Mesothelial cell of epicardium (in vitro differentiated cells): ENCODE measurements at places on chromosomes 12 and 14.

GRCh38 chr14:78721756-78722480 lies 551.7 kb downstream of the NRXN3 start:
- DNase-seq = no peak

DNA sequence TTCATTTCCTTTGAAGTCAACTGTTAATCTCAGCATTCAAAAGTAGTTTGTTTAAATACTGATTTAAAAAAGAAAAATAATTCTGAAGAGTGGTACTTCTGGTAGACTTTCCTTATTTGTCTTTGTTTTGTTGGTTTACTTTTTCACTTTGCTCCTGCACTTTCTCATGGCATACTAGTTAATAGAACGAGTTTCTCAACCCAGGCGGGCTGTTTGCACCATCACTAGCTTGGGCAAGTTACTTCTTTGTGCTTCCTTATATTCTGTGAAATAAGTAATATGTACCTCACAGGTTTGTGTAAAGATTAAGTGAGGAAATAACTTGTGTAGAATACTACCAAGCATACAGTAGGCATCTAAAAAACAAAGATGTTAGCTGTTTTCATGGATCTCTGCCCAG lies 45.5 kb downstream of the SLC38A6 start:
- no peak for DNase-seq

DNA sequence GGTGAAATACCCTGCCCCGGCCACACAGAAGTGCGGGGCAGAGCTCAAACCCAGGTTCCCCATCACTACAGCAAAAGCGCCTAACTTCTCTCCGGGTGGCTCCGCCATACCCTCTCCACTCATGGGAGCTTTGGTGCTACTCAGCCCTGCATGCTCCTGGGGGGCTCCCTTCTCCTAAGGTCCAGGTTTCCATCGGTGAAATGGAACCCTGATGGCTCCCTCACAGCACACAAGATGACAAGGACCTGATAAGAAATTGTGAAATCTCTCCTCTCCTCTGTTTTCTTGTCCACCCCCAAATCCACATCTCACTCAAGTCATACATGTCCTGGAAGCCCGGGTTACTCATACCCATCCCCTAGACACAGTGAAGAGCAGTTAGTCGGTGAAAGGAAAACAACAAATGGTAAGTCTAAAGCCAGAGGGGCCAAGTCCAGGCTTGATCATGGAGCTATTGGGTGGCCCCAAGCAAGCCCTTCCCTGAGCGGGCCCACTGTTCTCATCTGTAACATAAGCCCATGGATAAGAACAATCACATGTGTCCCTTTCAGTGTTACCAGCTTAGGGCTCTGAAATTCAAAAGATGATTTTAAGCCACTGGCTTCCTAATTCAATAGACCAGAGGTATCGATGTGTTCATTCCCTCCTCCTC lies 317.5 kb downstream of the BCL11B start:
- DNase-seq = peak; percentile 13

- DNase-seq = no peak
Measured at GRCh38 chr14:64760146-64760755, 56.0 kb downstream of the PLEKHG3 start.

DNA sequence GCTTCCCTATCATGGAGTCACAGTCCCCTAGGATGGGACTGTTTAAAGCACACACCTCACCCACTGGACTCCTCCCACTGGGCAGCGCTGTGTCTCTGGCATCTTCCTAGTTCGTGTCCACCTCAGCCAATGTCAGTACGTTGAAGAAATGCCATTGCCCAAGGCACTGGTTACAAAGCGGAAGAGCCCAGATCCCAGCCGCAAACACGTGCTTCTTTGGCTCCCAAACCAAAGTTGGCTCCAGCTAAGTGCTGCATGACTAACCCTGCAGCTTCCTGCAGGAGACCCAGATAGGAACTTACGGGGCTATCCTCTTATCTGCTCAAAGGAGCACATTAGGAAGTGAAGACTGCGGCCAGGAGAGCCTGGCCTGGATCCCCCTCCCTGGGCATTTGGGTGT lies 9.3 kb downstream of the SYNE3 start:
- DNase-seq = no peak

- no peak for DNase-seq
Measured at GRCh38 chr14:26199590-26200370, 398.1 kb downstream of the NOVA1 start.

- peak; percentile 19 for DNase-seq
Measured at GRCh38 chr14:104335611-104336010, 197.2 kb downstream of the KIF26A start.

DNA sequence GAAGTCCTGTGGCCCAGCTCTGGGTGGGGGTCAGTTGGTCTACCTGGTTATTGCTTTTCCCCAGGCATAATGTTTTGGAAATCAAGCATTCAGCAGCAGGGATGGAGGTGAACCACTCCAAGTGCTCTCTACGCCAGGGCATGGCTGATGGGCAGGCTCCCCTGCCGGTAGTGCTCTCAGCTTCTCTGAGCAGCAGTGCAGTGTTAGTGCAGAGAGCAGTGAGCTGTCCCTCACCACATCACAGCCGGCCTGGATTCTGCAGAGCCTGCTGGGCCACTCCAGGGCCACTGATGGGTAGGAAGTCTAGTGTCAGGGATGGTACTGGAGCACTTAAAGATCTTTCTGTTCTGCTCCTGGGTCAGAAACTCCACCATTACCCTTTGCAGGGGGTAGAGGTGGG lies 151.1 kb downstream of the CALM1 start:
- DNase-seq = no peak

GRCh38 chr12:67355428-67356379 lies 86.5 kb downstream of the CAND1 start:
- no peak for DNase-seq

DNA sequence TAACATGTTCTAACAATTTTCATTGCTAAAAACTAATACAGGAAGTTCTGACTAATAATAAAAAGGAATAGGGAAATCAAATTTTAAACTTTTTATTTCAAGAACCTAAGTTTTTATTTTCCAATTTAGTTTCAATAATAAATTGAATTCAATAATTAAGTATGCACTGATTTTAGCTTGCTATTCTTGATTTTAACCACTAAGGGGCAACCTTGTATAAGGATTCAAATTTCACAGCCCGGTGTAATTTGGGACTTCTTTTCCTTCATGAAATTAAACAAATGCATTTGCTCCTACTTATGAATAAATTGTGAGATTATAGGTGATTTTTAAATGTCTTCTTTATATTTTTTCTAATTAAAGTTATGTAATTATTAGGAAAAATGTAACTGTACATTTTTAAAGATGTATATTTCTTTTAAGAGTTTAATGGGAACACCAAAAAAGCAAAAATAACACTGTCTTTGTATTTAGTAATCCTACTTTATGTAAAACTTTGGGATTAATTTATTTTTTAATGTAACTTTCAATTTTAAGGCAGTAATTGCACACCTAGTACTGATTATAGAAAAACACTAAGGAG lies 241.4 kb upstream of the PDZRN4 start:
- DNase-seq = no peak

- no peak for DNase-seq
Measured at GRCh38 chr12:88878295-88878694, 298.0 kb upstream of the KITLG start.

- DNase-seq = no peak
Measured at GRCh38 chr12:53186745-53187144, 6.0 kb upstream of the CSAD start.

- DNase-seq = peak; percentile 24
Measured at GRCh38 chr14:105879867-105880561, 353.6 kb downstream of the TMEM121 start.

DNA sequence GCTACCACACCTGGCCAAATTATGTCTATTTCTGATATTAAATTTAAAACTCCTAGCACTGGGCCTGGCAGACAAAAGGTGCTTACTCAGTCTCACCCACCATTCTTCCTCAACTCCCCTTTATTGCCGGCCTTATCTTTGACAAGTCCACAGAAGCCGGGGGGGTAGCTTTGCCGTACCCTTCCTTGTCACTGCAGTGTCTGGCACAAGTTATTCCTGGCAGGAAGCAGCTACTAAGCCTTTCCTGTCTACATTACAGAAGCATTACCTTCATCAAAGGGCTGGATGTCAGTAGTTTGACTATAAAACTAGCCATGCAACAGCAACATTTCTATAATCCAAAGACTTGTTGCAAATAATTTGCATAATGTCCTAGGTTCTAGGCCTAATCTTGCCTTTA lies 127.1 kb downstream of the PRICKLE1 start:
- DNase-seq = no peak

DNA sequence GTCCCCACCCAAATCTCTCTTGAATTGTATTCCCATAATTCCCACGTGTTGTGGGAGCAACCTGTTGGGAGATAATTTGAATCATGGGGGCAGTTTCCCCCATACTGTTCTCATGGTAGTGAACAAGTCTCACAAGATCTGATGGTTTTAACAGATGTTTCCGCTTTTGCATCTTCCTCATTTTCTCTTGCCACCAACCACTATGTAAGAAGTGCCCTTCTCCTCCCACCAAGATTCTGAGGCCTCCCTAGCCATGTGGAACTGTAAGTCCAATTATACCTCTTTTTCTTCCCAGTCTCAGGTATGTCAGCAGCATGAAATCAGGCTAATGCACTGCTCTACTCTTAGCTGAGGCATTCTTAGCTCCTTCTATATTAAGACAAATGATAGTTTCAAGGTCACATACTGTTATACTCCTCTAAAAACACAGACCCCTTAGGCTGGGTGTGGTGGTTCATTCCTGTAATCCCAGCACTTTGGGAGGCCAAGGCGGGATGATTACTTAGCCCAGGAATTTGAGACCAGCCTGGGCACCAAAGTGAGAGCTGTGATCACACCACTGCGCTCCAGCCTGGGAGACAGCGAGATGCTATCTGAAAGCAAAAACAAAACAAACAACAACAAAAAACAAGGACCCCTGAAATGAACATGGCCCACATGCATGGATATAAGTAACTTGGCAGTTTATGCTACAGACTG lies 3.6 kb downstream of the SCAF11 start:
- no peak for DNase-seq

- DNase-seq = peak; percentile 55
Measured at GRCh38 chr12:96034621-96035282, 635 bp downstream of the LTA4H start.

GRCh38 chr12:21541773-21542172 lies 15.7 kb downstream of the SPX start:
- DNase-seq = no peak

DNA sequence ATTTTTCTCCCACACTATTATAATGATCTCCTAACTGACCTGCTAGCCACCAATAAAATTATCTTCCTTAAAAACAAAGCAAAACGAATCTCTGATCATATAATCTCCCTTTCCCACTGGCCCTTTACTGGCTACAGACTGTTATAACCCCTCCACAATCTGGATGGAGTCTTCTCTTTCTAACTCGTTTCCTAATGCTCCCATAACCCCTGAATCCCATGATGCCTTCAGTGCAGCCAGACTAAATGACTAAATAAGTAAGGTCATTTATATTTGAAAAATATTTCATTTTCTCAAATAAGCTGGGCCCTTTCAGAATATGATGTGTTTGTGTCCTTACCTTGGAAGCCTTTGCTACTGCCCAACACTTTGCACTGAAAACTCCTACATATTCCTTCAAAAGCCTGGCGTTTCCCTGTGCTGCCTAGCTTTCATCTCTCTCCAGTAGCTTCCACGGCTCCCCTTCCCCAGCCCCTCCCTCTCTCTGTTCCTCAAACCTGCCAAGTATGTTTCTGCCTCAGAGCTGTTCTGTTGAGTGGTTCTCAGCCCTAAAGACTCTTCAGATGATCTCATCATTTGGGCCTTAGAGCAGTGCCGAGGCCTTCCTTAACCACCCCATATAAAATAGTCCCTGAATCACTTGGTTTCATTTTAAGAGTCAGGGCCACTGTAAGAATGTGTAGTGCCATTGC lies 91.7 kb downstream of the MYRFL start:
- DNase-seq = no peak

GRCh38 chr14:83255727-83256090 lies 1722.1 kb upstream of the SEL1L start:
- no peak for DNase-seq

DNA sequence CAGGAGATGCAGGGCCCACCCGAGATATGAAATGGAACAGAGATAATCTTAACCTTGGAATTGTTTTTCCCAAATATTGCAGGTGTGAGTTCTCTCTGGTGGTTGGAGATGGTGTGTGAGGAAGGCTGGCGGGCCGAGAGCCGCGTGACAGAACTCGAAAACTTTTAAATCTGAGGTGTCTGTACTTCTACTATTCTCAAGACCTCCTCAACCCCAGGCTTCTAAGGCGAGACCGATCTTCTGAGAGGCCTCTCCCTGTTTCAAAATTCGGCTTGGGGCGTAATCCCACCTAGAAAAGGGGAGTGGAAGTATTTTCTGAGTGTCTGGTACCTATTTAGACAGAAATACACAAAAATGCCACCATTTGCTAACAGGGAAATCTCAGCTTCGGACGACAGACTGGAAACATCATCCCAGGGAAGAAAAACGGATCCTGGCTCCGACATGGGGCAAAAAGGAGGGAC lies 611 bp downstream of the SARNP start:
- DNase-seq = no peak

DNA sequence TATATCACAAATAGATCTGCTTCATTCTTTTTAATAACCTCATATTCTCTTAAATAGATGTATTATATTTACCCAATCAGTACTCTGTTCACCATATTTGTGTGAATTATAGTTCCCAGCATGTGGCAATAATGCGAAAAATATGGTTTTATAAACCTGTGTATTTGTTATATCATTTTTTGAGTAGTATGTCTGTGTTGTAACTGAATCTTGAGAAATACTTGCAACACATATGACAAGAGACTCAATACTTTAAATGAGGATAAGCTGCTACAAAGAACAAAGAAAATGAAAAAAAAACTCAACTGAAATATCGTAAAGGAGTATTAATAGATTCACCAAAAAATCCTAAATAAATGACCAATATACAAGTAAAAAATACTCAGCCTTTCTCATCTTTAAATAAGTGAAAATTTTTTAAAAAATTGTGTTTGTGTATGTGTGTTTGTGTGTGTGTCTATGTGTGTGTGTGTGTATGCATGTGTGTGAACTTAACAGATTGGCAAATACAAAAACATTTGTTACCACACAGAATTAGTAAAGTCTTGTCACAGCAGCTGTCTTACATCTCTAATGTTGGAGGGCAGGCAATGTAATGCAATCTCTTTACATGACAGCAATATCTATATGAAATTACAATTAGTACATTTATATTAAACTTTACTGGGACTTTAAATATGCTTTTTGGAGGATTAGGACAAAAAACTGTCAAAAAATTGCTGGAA lies 441.9 kb upstream of the MGAT4C start:
- DNase-seq = no peak

- no peak for DNase-seq
Measured at GRCh38 chr12:53803703-53804102, 51.9 kb upstream of the CISTR start.

DNA sequence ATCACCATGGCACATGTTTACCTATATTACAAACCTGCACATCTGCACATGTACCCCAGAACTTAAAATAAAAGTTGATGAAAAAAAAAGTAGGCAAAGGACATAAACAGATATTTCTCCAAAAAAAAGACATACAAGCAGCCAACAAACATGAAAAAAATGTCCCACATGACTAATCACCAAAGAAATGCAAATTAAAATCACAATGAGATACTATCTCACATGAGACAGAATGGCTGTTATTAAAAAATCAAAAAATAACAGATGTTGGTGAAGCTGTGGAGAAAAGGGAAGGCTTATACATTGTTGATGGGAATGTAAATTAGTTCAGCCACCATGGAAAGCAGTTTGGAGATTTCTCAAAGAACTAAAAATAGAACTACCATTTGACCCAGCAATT lies 68.0 kb upstream of the FAR2 start:
- no peak for DNase-seq
